Right hindlimb (tissue), 1 donor: ENCODE measurements at places on chromosomes 7 and 10.

- no peak for DNase-seq
These were observed 45.1 kb upstream of the CCNJ start for GRCh38 chr10:95998255-95998784.

DNA sequence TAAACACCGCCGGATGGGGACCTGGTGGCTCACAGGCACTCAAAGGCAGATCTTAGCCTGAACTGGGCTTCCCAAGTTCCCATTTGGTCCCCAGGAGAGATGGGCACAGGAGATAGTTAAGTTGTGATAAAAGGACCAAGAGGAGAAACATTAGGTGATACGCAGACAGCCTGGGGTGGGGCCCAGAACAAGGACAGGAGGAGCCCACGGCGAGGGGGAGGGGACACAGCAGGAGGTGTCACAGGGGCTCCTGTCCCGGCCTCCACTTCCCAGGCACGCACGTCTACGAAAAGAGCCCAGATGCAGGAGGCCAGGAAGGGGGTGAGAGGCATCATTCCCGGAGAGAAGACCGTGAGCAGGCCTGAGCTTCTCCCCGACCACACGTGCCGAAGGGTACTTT, 16.3 kb upstream of the DNAAF5 start:
- no peak for DNase-seq

- DNase-seq: no peak
These were observed 730.6 kb upstream of the IGFBP3 start for GRCh38 chr7:46651561-46652088.

DNA sequence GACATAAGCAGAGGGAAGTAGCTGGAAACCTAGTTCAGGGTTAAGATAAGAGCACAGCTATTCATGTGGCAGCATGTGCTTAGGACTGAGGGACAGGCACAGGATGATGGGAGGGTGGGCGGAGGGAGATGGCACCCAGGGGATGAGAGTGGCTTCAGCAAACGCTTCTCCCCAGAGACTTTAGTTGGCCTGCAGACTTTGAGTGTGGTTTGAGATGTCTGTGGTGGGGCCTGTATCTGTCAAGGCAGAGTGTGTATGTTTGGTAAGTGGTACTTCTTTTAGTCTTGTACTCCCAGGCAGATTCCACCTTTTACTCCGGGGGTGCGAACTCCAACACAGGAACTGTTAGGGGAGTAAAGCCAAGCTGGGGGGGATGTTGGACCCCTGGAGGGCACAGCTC, 88.9 kb downstream of the WDFY4 start:
- no peak for DNase-seq

DNA sequence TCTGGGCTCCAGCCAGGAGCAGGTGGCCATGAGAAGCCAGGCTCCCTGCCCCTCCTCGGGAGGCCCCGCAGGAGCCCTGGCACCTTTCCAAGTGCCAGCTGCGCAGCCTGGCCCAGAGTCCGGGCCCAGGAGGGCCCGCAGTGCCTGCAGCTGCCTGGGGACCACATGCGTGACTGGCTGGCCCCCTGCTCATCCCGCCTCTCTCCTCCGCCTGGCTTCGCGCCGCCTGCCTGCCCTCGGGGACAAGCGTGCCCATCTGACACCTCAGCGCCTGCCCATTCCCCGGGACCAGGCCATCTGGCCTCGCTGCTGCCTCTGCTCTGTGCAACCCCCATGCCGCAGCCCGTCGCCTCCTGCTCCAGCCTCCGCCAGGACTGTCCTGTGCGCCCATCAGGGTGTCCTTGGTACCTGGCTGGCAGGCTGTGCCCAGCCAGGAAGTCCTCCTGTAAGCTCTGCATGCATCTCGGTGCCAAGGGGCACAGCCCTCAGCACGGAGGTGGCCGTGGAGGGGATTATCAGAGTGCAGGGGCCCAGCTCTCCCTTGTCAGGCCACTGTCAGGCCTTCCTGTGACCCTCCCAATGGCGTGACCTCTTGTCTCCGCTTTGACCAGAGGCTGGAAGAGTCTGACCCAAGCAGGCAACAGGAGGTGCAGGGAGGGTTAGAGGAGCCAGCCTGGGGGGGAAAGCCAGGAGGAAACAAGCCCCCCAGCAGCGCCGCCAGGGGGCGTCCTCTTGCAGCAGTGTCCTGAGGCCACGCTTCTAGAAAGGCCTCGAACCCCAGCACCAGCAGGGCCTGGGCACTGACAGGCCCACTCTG, 50.5 kb downstream of the TMEM209 start:
- peak; percentile 87 for DNase-seq

DNA sequence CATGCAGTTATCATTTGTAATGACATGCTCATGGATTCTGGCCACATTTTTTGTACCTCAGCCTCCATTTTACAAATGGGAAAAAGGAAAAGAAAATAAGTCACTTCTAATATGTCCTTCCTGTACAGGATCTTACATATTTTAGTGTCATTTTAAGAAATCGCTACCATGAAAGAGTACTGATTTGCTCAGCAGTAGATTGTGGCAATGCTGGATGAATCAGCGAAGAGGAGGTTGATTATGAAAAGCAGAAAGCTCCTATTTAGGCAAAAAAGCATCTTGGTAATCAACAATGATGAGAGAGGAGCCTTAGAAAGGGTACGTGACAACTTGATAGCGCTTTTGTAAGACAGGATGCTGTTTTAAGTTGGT, 522.9 kb downstream of the PARD3 start:
- DNase-seq: no peak

GRCh38 chr7:79455173-79455790, 1.8 kb upstream of the MAGI2 start:
- DNase-seq: no peak

- DNase-seq: no peak
These were observed 13.2 kb downstream of the FAM221A start for GRCh38 chr7:23693224-23693623.

DNA sequence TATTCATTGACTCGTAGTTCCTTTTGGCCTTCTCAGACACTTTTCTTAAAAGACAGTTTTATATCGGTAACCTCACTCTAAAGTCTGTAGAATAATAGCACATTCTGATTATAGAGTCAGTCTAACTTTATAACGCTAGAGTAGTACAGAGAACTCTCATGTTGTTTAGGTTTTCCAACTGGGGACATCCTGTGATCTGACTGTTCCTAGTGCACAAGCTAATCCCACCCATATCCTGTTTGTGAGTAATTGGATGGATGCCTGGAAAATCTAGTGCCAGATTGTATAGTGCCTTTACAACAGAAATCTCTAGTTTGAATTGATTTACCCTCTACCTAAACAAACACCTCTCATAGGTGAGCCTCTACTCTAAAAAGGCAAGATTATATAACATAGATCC, 107.4 kb downstream of the ZEB1 start:
- DNase-seq: no peak

GRCh38 chr10:98528166-98528804, 81.5 kb upstream of the HPS1 start:
- peak; percentile 22 for DNase-seq

DNA sequence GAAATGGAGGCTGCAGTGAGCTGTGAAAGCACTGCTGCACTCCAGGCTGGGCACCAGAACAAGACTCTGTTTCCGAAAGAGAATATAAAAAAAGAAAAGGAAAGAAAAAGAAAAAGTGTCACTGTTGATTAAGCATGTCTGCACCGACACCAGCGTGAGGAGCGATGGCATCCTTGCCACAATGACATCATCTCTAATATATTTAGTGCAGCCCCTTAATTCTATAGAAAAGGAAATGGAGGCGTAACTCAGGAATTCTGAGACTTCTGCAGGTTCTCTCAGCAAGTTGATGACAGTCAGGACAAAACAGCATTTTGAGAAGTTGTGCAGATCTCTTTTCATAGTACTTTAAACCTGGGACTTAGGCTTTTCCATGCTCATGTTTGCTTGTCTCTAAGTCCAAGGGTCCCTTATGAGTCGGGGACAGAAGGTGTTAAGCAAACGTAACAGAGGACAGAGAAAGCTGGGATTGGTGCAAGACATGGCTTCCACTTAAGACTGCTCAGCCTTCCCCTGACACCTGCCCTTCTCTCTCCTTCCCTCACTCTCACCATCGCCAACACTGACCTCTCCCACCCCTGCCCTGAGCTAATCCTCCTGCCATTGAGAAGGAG, 16.9 kb upstream of the ANKRD1 start:
- no peak for DNase-seq

GRCh38 chr7:64183126-64183742, 23.8 kb upstream of the ZNF735 start:
- DNase-seq: no peak

GRCh38 chr7:108347616-108348015, 108.6 kb downstream of the NRCAM start:
- peak; percentile 27 for DNase-seq

DNA sequence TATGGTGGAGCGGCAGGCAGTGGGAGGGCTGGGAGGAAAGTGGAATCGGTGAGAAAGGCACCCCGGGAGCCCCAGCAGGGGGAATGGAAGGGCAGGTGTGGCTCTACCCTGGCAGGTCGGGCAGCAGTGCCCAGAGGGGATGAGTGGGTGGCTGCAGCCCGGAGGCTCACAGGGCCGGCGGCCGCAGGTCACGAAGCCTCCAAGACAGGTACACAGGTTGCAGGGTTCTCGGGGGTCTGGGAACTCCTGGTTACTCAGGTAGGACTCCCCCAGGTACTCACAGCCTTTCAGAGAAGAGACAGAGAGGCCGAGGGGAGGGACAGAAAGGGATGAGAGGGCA, 21.8 kb downstream of the KCP start:
- no peak for DNase-seq

DNA sequence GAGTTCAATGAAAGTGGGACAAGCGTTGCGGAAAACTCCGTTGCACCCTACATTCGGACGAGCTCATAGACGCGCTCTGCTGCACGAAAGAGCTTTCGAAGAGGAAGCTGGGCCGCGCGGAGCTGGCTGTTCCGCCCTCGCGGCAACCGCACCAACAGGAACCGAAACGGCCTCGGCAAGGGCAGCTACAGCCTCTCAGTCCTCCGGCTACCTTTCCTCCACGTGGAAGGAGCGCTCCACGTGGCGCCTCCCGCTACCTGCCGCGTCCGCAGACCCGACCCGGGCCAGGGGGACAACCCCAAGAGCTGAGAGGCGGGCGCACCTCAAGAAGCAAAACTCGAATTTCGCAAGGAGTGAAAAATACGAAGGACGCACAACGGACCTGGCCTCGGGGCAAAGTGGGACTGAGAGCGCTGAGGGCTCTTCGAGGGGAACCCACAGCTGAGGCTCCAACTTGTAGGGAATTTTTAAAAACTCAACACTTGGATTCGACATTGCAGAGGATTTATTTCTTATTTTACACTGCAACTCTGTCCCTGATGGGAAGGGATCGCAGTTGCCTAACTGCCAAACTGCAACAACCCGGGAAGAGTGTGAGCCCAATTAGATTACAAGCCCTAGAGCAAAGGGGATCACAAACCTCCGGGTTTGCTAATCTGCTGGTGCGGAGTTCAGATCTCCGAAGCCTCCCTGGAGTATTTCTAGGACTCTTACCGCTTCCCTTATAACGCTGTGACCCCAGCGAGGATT, 1.4 kb downstream of the HPSE2 start:
- peak; percentile 67 for DNase-seq

DNA sequence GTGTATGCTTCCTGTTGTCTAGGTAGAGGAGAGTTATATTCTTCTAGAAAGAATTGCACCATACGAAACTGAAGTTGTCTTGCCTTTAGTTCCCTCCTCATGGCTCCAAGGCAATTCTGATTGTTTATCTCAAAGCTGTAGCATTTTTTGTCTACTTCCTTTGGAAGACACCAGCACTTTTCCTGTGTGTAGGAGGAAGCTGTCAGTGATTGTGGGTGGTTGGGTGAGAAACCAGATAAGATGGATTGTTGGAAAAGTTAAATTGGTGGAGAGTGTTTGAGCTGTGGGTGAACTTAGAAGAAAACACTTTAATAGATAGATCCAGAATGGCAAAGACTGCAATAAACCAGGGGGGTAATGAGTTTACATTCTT, 12.1 kb upstream of the CSTF2T start:
- DNase-seq: no peak

DNA sequence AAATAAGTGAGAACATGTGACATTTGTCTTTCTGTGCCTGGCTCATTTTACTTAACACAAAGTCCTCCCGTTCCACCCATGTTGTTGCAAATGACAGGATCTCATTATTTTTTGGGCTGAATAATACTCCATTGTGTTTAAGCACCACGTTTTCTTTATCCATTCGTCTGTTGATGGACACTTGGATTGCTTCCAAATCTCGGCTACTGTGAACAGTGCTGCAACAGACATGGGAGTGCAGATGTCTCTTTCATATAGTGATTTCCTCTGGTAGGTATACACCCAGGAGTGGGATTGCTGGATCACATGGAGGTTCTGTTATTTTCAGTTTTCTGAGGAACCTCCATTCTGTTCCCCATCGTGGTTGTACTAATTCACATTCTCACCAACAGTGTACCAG, 264.4 kb upstream of the GALNT17 start:
- no peak for DNase-seq

GRCh38 chr10:113752553-113752952, 1.1 kb downstream of the PLEKHS1 start:
- DNase-seq: no peak

DNA sequence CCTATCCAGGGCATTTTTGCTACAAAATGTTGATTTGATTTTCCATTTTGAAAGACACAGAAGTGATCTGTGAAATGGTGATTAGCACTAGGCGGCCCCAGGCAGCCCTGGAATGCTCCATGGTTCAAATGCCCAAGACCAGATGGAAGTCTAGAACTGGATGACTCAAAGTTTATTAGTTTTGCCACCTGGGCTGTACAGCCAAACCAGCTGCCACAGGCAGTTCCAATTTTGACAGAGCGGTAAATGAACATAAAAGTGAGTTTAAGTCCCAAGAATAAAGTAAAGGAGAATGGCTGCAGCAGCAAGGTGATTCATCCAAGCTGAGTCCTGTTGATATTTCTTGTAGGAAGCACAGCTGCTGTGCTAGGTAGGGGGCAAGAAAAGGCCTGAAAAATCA, 180.5 kb downstream of the SUGCT start:
- DNase-seq: no peak

GRCh38 chr10:60901561-60902235, 42.3 kb downstream of the RHOBTB1 start:
- no peak for DNase-seq

GRCh38 chr10:77889277-77889903, 37.2 kb downstream of the DLG5 start:
- no peak for DNase-seq

DNA sequence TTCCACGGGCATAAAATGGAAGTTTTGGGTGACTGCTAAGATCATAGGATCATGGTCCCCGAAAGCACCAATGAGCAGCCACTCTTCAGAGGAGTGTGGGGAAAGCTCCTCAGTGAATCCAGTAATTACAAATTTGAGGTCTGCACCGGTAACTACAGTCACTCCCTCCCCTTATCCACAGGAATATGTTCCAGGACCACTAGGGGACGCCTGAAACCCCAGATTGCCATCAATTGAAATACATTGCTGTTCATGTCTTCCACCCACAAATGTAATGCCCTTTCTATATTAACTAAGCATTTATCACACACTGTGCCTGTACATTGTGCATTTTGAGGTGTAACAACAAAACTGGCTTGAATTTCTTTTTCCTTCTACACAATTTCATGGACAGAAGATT, 447.9 kb upstream of the PFKP start:
- peak; percentile 31 for DNase-seq

- DNase-seq: no peak
These were observed 20.8 kb downstream of the OGDHL start for GRCh38 chr10:49741108-49741995.
